ENCODE measurements at places on chromosomes 11 and 22. TPM values are rescaled to one million over a fixed set of nuclear protein-coding genes. Genes with fewer than 3 reads are reported as not detected.

The PRAME gene
- total RNA-seq = not detected

The NRGN gene
- total RNA-seq = 1.1 TPM

The OR8H1 gene
- total RNA-seq = not detected

The FREY1 gene
- total RNA-seq = 0.56 TPM

The CFAP300 gene
- 0.80 TPM for total RNA-seq

The PGA4 gene
- total RNA-seq = not detected

The GP1BB gene
- total RNA-seq = 2.0 TPM

The RIMBP3C gene
- 0.04 TPM for total RNA-seq

The HTR3B gene
- total RNA-seq = 0.28 TPM

The IGLL1 gene
- not detected for total RNA-seq

The ZNF280B gene
- 0.04 TPM for total RNA-seq

The C11orf16 gene
- not detected for total RNA-seq

The APOBEC3F gene
- 3.1 TPM for total RNA-seq

The CRYBB2 gene
- total RNA-seq = not detected

The RAPSN gene
- 0.44 TPM for total RNA-seq

The MAPK8IP1 gene
- 1.1 TPM for total RNA-seq

The FBLN1 gene
- 39.5 TPM for total RNA-seq

The ZC3H7B gene
- total RNA-seq = 21.1 TPM

The FGF4 gene
- not detected for total RNA-seq

The RAB36 gene
- total RNA-seq = 4.1 TPM

The DDIAS gene
- 8.9 TPM for total RNA-seq

All from esophagus mucosa (tissue), 1 donor.